ENCODE measurements at places on chromosomes 3 and 15.

DNA sequence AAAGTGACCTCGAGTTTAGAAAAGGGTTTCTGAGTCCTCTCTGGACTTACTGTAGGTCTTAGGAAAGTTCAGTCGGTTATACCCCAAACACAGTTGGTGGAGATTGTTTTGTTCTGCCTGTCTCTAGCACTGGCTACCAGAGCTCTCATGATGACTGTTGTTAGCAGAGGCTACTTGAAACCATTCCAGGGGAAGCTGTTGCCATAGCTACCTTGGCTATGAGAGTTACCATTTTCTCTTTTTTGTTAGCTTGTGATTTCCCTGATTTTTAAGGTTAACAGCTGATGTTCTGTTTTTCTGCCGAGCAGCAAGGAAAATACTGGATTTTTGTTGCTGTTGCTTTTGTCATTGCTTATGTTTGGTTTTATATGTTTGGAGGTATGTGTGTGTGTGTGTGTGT, 26.7 kb downstream of the ABHD2 start:
- no peak for DNase-seq

GRCh38 chr3:127486321-127486944, 104.1 kb downstream of the TPRA1 start:
- DNase-seq = no peak

- DNase-seq = no peak
Observed at GRCh38 chr3:49498239-49498638, 28.2 kb downstream of the DAG1 start.

- DNase-seq = no peak
Observed at GRCh38 chr15:42065468-42065867, 28.9 kb downstream of the PLA2G4D start.

GRCh38 chr15:81133782-81134461, at the start of gene CFAP161:
CFAP161 (plus strand) TSS chr15:81134270; CDS start chr15:81134330, 60 bp downstream.
- DNase-seq = no peak

DNA sequence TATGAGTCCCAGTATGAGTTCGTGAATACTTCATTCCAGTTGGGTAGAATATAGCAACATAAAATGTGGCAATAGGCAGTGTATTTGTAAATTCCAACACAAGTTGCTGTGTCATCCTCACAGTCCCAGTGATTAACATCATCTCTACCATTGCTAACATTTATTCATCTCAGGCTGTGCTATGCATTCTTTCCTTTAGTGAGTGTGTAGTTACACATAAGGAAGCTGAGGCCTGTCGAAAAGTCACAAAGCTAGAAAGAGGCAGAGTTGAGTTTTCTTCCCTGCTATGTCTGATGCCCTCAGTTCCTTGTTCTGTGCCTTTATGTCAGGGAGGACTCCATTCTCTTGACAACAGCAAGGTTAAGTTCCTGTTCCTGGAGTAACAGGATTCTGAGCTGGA, 96.4 kb downstream of the FNDC3B start:
- no peak for DNase-seq

DNA sequence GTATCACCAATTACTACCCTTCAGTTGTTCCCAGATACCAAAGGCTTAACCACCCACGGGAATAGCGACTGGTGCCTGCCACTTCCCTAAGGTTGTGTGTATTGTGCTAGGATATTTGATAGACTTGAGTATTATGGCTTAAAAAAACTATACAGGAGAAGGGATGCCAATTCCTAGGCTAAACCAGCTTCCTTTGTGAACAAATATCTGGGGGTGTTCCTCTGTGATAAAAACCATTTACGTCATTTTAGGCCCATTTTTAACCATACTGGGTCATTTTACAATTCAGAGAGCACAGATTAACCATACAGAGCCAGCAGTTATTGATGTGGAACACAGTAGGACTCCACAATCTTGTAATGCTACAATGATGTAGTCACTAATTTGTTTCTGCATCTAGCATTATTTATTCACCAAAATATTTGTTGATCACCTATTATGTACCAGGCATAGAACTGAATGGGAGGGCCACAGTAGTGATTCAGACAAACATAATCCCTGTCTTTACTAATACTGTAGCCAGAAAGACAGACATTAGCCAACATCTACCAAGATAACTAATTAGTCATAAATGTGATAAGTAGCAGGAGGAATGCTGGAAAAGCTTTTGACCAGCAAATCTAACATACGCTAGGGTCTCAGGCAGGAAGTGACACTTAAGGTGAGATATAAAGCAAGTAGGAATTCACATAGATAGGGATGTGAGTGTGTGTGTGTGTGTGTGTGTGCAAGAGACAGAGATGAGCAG, 184.8 kb downstream of the MECOM start:
- no peak for DNase-seq

GRCh38 chr3:64717872-64718613, 30.2 kb upstream of the ADAMTS9 start:
- no peak for DNase-seq

DNA sequence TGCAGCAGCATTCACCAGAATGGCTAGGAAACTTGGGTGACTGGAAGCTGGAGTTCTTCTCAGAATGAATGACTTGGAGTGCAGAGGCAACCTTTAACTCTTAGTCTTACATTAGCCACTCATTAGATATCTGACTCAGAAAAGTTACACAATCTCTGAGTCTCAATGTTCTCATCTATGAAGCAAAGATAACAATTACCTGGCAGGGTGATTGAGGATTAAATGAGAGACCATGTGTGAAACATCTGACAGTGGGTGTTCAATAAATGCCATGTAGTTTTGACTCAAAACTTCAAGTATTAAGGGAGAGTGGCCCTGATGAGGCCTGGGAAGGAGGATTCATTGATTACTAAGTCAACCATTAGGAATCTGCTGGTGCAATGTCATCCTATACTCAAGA, 48.3 kb downstream of the MRPL3 start:
- no peak for DNase-seq

DNA sequence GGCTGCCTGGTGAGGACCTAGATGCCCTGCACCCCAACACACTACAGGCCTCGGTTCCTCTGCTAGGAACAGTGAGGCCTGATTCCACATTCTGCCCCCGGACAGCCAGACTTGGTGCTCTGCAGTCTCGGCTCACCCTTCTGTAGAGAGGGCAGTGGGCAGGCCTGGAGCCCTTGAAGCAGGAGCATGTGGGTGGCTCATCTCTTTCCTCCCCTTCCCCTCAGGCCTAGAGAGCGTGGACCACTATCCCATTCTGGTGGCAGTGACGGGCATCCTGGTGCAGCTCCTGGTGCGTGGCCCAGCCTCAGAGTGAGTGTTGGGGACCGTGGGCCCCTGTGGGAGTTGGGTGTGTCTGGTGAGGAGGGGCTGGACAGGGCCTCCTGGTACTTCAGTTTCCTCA, 3.3 kb downstream of the AMIGO3 start:
- no peak for DNase-seq

DNA sequence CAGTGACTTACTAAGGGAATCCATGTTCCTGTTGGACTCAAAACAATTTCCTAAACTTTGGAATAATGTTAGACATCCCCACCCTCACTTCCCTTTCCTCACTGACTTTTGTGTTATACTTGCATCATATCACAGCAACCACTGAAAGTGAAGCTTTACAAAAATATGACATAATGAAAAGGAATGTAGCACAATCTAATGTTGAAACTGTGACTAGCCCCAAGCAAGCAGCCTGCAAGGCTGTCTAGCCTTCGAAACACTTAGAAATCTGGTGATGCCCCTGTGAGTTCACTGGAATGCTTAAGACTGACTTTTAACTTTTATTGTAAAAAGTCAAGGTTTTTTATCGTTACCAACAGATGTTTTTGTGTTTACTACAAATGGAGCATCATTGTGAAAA, 203.7 kb upstream of the ZNF385D start:
- no peak for DNase-seq

DNA sequence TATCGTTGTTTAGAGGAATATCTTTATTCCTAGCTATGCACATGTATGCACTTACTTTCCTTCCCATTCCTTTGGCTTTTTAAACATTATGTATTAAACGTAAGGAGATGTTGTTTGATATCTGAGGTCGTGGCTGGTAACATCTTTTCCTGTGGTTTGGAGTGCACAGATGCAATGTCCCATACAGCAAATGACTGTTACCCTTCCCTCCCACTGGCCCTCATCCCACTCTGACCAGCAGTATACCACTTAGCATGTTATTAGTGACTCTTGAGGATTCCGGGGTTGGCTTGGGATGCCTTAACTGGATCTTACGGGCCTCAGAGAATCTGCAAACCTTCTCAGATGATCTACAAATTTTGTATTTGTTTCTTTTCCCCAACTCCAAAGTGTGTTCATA, 34.5 kb downstream of the TGFBR2 start:
- no peak for DNase-seq

- no peak for DNase-seq
Observed at GRCh38 chr15:62582580-62582979, 417.5 kb upstream of the C2CD4B start.

GRCh38 chr3:50235716-50236483, at the start of gene GNAI2:
GNAI2 (plus strand) TSS chr3:50236204; CDS start chr3:50236336, 132 bp downstream.
- peak; percentile 97 for DNase-seq

GRCh38 chr3:173983343-173983742, 585.8 kb downstream of the NLGN1 start:
- DNase-seq = no peak

- DNase-seq = no peak
Observed at GRCh38 chr15:61755467-61755866, 304.8 kb downstream of the VPS13C start.

DNA sequence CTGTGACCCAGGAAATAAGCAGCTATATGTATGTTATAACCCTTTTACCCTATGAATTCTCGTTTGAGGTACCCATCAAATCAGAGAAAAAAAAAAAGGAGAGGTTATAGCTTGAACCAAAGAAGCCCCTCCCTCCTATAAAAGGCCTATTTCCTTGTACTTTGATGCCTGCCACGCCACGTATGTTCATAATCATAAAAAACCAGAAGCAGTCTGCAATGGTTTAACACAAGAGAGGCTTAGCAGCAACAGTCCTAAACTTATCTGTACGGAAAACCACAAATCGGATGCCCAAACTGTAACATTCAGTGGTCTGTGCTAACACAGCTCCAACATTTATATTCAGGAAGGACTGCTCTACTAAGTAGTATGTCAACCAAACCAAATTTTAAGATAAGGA, 21.2 kb downstream of the CCR8 start:
- no peak for DNase-seq

DNA sequence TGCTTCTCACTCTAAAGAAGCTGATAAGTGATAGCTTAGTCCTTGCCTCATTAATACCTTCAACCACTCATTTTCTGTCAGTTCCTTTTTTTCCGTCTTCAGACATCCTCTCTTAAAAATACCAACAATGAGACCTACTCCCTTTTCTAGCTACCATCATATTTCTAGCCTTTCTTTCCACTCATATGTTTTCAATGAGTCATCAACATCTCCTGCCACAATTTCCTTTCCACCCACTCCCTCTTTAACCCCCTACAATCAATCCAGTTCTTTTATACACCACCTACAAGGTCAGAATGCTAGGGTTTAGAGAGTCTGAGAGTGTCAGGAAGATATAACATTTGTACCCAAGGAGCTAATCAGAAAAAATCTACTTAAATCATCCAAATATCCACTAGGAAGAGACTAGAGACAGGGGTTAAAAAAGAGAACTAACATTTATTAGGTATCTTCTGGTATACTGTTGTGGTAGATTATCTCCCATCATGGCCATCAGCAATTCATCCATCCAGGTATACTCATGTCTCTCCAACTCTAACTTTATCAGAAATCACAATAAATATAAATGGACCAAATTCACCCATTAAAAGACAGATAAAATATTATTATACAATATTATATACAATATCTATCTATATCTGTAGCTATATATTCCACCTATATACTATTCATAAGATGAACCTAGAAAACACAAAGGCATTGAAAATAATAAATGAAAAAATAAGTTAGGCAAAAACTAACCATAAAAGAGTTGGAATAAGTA, 42.5 kb downstream of the MYLK start:
- DNase-seq = no peak

DNA sequence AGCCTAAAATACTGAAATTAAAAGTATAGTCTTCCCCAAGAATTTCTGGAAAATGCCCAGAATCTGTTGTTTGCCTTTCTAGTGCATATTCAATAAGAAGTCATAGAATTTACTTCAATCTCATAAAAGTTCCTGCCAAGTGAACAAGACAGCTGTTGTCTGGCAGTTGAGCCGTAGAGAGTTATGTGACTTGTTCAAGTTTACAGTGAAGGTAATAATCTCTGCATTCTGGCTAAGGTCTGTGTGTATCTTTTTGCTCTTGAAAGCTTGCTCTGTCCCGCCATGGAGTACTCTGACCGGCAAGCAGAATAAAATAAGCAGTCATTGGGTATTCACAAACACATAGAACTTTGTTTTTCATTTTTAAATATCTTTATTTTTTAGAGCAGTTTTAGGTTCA, 77.8 kb downstream of the GHSR start:
- no peak for DNase-seq

DNA sequence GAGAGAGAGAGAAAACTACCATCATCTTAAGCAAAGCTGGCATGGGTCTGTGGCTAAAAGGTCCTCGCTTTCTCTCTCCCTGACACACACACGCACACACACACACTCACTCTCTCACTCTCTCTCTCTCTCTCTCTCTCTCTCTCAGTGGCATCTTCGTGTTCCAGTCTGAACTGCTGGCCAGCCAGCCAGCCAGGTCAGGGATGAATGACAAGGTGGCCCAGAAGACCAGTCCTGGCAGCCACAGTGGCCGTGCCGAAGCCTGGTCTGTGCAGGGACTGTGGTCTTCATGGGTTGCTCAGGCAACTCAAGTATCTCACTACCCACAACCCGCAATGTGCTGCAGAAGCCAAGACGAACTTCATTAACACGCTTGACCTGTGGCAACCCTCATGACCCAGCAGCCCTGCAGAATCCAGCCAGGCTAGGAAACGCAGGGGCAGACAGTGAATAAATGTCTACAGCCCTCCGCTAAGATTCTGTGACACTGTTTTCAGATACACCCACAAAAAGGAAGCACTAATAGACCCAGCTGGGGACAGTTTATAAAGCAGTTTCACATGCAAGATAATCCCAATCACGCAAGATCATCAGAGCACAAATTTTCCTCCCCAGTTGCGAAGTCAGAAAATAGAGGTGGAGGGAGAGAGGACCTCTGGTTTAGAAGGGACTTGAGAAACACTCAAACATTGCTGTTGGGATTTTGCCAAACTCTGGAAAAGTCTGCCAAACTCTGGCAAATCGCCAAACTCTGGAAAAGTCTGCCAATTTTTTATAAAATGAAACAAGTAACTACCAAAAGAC, 66.4 kb downstream of the XXYLT1 start:
- no peak for DNase-seq

DNA sequence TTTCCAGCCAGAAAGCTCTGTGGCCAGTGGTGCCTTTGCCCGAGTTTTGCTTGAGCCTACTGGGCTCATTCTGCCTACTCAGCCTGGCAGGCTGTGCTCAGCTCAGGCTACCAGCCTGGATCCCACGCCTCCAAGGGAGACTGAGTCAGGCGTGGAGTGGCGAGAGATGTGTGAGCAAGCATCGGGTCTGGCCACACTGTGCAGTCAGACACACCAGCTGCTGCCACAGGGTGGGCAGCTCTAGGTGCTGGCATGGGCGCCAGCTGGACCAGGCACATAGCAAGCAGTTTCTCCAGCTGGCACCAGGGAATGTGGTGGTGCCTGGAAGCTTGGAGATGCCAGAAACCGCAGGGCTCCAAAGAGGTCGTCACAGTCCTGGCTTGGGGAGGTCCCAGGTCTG, 498.5 kb upstream of the CNTN4 start:
- no peak for DNase-seq

- no peak for DNase-seq
Observed at GRCh38 chr3:191154827-191155226, 44.2 kb upstream of the OSTN start.

GRCh38 chr3:53816425-53816824, 29.8 kb downstream of the CHDH start:
- no peak for DNase-seq

Data from activated CD8-positive, alpha-beta memory T cell treated with anti-CD3 and anti-CD28 coated beads for 1 hour (primary cell).